HFFc6 (cell line): ENCODE measurements at places on chromosomes 11 and 22.

GRCh38 chr11:33944693-33945424, 53.0 kb upstream of the LMO2 start:
- DNase-seq, result no peak
- H3K27me3 ChIP-seq, result peaks cover 13% of the 10 kb centered on the region
- H3K27ac ChIP-seq, result no peak overlapping the region
- H3K4me3 ChIP-seq, result no peak overlapping the region

DNA sequence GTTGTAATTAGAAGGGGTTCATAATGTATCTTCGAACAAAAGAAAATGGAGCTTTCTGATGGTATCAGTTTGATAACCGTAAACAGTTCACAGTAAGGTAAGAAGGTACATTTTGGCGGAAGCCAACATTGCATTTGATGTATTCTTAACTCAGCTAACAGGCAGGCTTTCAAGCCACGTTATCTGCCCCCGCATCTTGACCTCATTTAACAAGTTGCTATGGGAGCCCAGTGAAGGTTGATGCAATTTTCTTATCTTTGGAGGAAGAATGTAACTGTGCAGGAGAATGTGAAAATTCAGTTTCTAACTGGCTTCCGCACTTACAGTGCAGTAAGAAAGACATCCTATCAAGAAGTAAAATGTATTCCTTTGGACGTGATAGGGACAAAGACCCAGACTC, 110.6 kb downstream of the ETS1 start:
- no peak overlapping the region for H3K4me3 ChIP-seq
- H3K4me1 ChIP-seq, result peaks cover 97% of the 10 kb centered on the region
- H3K36me3 ChIP-seq, result peaks cover 75% of the 10 kb centered on the region
- no peak overlapping the region for H3K27ac ChIP-seq
- no peak for DNase-seq

DNA sequence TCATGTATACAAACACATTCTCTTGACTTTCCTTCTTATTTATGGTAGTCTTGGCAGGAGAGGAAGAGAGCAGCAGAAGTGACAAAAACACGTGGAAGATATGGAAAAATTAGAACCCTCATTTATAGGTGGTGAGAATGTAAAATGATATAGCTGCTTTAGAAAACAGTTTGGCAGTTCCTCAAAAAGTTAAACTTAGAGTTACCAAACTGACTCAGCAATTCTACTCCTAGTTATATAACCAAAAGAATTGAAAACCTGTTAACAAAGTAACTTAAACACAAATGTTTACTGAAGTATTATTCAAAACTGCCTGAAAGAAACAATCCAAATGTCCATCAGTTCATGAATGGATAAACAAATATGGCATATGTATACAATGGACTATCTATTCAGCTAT, 16.8 kb downstream of the NUCB2 start:
- H3K27ac ChIP-seq, result no peak overlapping the region; the same call in 1 of the 2 replicates
- H3K4me3 ChIP-seq, result no peak overlapping the region
- DNase-seq, result no peak
- peaks cover 28% of the 10 kb centered on the region for H3K4me1 ChIP-seq

DNA sequence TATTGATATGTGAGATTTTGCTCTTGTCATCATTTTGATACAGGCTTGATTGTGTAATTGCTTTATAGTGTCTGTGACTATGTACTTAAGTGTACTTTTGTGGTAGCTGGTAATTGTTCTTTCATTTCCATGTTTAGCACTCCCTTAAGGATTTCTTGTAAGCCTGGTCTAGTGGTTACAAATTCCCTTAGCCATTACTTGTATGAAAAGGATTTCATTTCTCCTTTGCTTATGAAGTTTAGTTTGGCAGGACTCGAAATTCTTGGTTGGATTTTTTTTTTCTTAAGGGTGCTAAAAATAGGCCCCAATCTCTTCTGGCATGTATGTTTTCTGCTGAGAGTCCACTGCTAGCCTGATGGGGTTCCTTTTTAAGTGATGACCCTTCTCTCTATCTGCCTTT, 346.8 kb downstream of the JRKL start:
- no peaks in the 10 kb centered on the region for H3K36me3 ChIP-seq
- H3K27ac ChIP-seq, result no peak overlapping the region
- no peak for DNase-seq
- no peak overlapping the region for H3K4me3 ChIP-seq

- peaks cover 6% of the 10 kb centered on the region for H3K36me3 ChIP-seq
- no peak overlapping the region for H3K27ac ChIP-seq
Measured at GRCh38 chr22:49208768-49209252, 618.9 kb downstream of the BRD1 start.

- H3K4me3 ChIP-seq, result no peak overlapping the region
- H3K27me3 ChIP-seq, result no peaks in the 10 kb centered on the region
- peaks cover 44% of the 10 kb centered on the region for H3K36me3 ChIP-seq
- H3K27ac ChIP-seq, result no peak overlapping the region; the same call in 1 of the 2 replicates
Measured at GRCh38 chr11:9741260-9741659, 77.4 kb downstream of the SWAP70 start.

- no peaks in the 10 kb centered on the region for H3K36me3 ChIP-seq
- no peak overlapping the region for H3K4me3 ChIP-seq
- H3K27me3 ChIP-seq, result peaks cover 2% of the 10 kb centered on the region
- H3K4me1 ChIP-seq, result no peaks in the 10 kb centered on the region
- DNase-seq, result peak; percentile 20
Measured at GRCh38 chr11:1401656-1402221, 12.0 kb downstream of the BRSK2 start.

- H3K27me3 ChIP-seq, result peaks cover 13% of the 10 kb centered on the region
- H3K4me1 ChIP-seq, result no peaks in the 10 kb centered on the region
- H3K36me3 ChIP-seq, result no peaks in the 10 kb centered on the region
- no peak for DNase-seq
- no peak overlapping the region for H3K4me3 ChIP-seq
- no peak overlapping the region for H3K27ac ChIP-seq
Measured at GRCh38 chr22:42328130-42328783, 57.8 kb upstream of the TCF20 start.

GRCh38 chr22:24845041-24845898, 39.3 kb downstream of the SGSM1 start:
- peaks cover 4% of the 10 kb centered on the region; the same call in 1 of the 2 replicates for H3K27me3 ChIP-seq
- H3K27ac ChIP-seq, result no peak overlapping the region
- no peak overlapping the region for H3K4me3 ChIP-seq
- H3K36me3 ChIP-seq, result no peaks in the 10 kb centered on the region

DNA sequence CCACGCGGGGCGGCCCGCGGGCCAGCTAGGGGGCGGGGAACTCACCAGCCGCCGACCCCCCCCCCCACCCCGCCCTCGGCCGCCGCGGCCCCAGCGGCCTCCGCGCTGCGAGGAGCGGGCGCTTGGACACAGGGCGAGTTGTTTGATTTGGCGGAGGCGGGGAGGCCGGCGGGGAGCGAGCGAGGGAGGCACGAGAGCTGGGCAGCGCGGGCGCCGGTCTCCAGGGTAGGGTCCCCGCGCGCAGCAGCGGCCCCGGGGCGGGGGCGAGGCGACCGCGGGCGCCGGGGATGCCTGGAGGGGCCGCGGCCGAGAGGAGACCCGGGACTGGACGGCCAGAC, 64.4 kb downstream of the NAV2 start:
- no peak for DNase-seq
- peak overlapping the region; percentile 83 for H3K4me3 ChIP-seq
- H3K36me3 ChIP-seq, result peaks cover 16% of the 10 kb centered on the region
- H3K27me3 ChIP-seq, result peaks cover 2% of the 10 kb centered on the region
- peaks cover 50% of the 10 kb centered on the region for H3K4me1 ChIP-seq

DNA sequence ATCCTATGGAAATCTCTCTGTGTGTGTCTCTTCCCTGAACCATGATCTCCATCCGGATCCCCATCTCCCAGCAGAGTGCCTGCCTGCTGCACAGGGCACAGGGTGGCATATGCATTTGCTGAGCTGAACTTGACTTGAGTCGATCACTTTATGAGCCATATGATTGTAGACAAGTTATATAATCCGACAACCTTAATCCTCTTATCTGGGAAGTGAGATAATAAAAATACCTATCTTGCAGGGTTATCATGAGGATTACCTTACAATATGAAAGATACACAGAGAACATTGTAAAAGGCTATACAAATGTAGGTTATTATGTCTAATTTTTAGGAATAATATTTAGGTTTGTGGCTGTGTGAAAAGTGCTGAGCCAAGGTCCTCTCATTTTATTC, 124.5 kb downstream of the ST3GAL4 start:
- peaks cover 36% of the 10 kb centered on the region for H3K4me1 ChIP-seq
- peak overlapping the region; percentile 12; the same call in 1 of the 2 replicates for H3K27ac ChIP-seq
- no peak overlapping the region for H3K4me3 ChIP-seq
- DNase-seq, result no peak
- H3K27me3 ChIP-seq, result peaks cover 1% of the 10 kb centered on the region

GRCh38 chr11:114348200-114349191, 51.8 kb downstream of the C11orf71 start:
- H3K36me3 ChIP-seq, result no peaks in the 10 kb centered on the region
- peaks cover 44% of the 10 kb centered on the region for H3K4me1 ChIP-seq
- H3K27ac ChIP-seq, result peak overlapping the region; percentile 54
- H3K27me3 ChIP-seq, result no peaks in the 10 kb centered on the region
- no peak overlapping the region; the same call in 1 of the 2 replicates for H3K4me3 ChIP-seq

DNA sequence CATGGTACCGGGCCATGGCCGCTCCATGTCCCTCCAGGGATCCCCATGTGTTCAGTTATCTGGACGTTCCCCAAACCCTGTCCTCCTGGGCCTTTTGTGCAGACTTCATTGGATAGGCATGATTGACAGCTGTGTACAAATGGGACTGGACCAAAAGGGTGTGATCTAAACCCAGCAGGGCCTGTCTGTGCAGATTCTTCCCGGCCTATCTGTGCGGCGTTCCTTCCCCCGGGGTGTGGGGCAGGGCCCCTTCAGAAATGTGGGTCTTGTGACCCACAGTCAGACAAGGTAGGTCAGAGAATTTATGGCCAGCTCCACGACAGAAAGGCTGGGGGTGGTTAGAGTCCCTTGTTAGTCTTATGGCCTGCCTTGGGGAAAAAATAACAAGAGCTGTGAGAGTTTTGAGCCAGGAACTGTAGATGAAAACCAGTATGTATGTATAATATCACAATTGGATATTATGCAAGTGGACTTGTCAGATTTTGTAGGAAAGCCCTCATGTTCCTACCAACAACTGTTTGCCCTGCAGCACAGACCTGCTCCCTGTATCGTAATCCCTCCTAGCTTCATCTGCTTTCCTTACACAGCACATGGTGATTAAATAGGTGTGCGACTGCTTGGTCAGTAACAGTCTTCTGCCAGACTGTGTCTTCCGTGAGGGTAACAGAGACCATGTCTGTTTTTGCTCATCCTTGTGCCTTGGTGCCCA, 31.7 kb downstream of the AP2A2 start:
- no peak for DNase-seq
- peaks cover 5% of the 10 kb centered on the region; the same call in 1 of the 2 replicates for H3K36me3 ChIP-seq
- no peaks in the 10 kb centered on the region; the same call in 1 of the 2 replicates for H3K27me3 ChIP-seq
- peaks cover 17% of the 10 kb centered on the region for H3K4me1 ChIP-seq
- no peak overlapping the region for H3K27ac ChIP-seq

GRCh38 chr22:18057568-18058209, 20.1 kb upstream of the PEX26 start:
- DNase-seq, result peak; percentile 94
- H3K36me3 ChIP-seq, result no peaks in the 10 kb centered on the region
- peak overlapping the region; percentile 36; the same call in 1 of the 2 replicates for H3K4me3 ChIP-seq
- H3K27me3 ChIP-seq, result no peaks in the 10 kb centered on the region; the same call in 1 of the 2 replicates

DNA sequence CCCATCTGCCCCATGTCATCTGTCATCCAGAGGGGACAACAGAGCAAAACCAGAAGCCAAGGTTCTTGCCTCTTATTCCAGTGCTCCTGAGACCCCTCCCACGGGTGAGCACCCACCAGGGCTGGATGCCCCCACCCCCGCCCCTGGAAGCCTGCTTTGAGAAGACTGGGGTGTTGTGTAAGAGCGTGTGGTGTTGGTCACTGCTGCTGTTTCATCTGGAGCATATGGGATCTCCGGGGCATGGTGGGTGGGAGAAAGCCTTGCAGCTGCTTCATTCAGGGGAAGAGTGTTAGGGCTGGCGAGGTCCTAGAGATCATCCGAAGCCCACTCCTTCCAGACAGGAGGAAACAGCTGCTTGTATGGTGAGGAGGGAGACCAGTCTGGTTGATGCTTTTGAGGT, 54.1 kb downstream of the CHRDL2 start:
- no peaks in the 10 kb centered on the region for H3K36me3 ChIP-seq
- no peak overlapping the region for H3K27ac ChIP-seq
- no peak overlapping the region for H3K4me3 ChIP-seq
- H3K27me3 ChIP-seq, result no peaks in the 10 kb centered on the region
- DNase-seq, result no peak

DNA sequence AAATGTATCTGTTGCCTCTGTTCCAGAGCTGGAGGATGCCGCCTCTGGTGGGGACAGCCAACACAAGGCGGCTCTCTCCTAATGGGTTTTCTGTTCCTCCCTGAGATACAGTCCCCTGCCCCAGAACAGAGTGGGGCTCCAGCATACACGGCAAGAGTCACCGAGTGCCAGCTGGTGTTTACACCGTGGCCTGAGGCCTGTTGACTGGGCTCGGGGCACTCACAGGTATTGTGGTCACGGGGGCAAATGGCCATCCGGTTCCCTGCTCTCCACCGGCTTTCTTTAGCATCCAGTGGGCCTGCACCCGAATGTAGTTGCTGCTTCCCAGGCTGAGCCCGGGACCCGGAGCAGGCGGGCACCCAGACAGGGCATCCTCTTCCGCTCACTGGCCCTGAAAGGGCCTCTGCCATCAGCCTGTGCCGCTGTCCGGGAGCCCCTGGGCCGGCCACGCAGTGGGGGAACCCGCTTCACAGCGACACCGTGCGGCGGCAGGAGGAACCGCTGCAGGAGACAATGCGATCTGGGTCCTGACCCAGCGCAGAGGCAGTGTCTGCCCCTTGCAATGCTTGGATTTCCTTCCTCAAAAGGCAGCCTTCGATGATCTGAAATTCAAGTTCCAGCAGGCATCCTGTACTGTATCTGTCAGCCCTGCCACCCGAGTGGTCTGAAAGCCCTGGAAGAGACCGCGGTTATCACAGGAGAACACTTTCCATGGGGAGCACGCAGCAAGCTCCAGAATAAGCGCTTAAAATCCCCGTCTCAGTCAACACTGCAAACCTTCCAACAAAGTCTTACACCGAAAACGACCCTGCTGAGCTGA, 859 bp upstream of the KRTAP5-5 start:
- peaks cover 69% of the 10 kb centered on the region for H3K27me3 ChIP-seq
- no peak for DNase-seq
- no peaks in the 10 kb centered on the region for H3K4me1 ChIP-seq
- H3K4me3 ChIP-seq, result no peak overlapping the region
- H3K27ac ChIP-seq, result no peak overlapping the region

DNA sequence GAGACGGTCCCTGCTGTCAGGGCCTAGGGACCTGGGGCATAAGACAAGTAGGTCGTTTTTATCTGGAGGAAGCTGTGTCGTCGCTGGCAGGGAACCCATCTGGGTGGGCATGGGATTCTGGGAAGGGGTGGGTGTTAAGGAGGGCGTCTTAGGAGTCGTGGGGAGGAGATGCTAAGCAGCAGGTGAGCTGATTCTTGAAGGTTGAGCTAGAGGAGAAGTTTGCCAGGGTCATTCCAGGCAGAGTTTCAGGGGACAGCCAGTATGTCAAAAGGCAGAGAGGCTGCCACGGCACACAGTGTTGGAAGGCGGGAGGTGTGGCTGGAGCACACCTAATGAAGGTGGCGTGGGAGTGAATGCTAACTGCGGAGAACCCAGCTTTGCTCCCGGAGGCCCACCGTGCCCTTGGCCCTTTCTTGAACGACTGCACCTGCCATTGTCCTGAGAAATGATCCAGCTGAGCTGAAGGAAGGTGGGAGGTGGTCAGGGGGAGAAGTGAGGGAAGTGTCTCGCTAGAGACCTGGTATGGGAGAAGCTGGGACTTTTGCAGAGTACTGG, 1.3 kb downstream of the FAM118A start:
- peaks cover 1% of the 10 kb centered on the region for H3K27me3 ChIP-seq
- H3K4me3 ChIP-seq, result peak overlapping the region; percentile 89
- no peak for DNase-seq
- peaks cover 25% of the 10 kb centered on the region for H3K4me1 ChIP-seq
- no peak overlapping the region; the same call in 1 of the 2 replicates for H3K27ac ChIP-seq
- peaks cover 9% of the 10 kb centered on the region; the same call in 1 of the 2 replicates for H3K36me3 ChIP-seq
